ENCODE measurements at places on chromosomes 7 and 10.

GRCh38 chr7:158751751-158752150, 47.1 kb upstream of the NCAPG2 start:
- DNase-seq, result no peak

GRCh38 chr10:110017052-110017451, 9.3 kb downstream of the ADD3 start:
- no peak for DNase-seq

GRCh38 chr10:26296360-26296759, 79.8 kb downstream of the GAD2 start:
- no peak for DNase-seq

DNA sequence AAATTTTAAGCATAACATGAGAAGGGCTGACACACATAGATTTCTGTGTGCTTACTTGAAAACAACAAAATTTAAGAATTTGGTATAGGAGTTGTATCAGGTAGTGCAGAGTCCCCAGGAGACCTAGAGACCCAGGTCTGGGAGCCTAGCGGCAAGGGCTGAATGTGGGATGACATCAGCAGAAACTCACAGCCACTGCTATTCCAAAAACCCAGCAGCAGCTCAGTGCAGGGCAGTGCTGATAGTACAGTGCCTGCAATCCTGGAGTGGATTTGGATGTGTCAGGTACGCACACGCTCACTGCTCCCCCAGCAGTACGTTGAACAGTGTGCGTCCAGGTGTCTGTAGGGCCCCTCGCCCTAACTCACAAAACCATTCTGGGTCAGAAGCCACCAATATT, 87.1 kb downstream of the EGFR start:
- DNase-seq, result no peak

GRCh38 chr7:31100445-31100844, 48.3 kb downstream of the ADCYAP1R1 start:
- no peak for DNase-seq
